ENCODE measurements at places on chromosomes 1 and 21. TPM values are rescaled to one million over a fixed set of nuclear protein-coding genes. Genes with fewer than 3 reads are reported as not detected.

Gene OR2T12
- not detected for total RNA-seq

Gene RO60
- 80.2 TPM for total RNA-seq

Gene HTR6
- not detected for total RNA-seq

DNA sequence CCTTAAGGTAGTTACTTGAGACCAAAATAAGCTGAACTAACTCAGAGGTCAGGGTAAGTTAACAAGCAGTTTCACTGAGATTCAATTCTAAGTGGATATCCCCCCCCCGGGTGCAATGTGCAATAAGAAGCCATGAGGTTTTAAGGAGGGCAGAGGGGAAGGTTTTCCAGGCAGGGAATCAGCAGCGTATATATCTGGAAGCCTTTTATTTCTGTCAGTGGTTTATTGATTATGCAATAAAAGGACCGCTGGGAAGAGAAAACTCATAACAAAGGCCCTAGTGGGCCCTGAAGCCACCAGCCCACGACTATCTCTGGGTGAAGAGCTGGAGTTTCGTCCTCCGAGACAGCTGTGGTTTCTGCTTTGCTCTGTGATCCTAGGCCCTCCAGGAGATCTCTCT lies 53.1 kb upstream of the CTPS1 start:
- DNase-seq = no peak

DNA sequence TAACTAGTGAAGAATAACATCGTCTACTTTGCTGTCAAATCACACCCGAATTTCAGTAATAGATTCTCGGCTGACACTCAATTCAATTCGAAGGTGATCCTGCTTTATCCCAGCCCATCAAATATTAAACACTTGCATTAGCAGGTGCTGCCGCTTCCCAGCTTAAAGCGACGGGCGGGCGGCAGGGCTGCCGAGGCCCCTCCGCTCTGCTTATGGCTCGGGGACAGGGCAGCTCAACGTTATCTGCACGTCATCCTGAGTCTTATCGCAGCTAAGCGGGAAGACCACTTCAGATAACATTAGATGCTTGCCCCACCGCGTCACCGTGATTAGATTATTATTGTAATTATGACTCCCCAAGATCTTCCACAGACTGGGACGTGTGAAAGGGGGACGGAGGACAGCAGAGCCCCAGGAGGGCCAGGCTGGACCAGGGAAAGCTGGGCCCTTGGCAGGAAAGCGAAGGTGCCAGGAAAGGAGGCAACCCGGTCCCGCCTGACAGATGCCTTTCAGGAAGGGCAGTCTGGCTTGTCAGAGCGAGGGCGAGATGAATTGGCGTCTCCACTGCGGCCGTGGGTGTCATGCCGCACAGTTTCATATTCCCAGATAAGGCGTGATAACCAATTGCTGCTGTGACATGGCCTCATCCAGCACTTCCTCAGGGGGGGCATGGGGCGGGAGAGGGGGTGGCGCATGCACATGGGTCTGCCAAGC lies 37.0 kb downstream of the DMAP1 start:
- DNase-seq = no peak

GRCh38 chr21:44929799-44930542 lies 9.3 kb upstream of the ITGB2 start:
- DNase-seq = no peak

GRCh38 chr1:95994643-95995042 lies 726.9 kb upstream of the PTBP2 start:
- no peak for DNase-seq

DNA sequence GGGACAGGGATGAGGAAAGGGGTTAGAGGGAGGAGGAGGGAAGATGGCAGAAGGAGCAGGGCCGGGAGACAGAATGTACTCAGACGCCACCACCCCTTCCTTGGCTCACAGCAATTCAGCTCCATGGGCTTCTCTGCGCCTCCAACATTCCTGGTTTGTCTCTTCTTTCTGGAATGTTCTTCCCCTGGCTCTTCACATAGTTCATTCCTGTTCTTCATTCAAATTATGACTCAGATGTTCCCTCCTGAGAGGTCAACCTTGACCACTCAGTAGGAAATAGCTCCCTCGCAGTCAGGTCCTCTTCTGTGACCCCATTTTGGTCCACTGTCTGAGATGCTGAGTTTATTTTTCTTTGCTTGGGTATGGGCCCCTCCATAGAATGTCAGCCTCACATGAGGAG lies 203.2 kb downstream of the C1orf94 start:
- DNase-seq = no peak

DNA sequence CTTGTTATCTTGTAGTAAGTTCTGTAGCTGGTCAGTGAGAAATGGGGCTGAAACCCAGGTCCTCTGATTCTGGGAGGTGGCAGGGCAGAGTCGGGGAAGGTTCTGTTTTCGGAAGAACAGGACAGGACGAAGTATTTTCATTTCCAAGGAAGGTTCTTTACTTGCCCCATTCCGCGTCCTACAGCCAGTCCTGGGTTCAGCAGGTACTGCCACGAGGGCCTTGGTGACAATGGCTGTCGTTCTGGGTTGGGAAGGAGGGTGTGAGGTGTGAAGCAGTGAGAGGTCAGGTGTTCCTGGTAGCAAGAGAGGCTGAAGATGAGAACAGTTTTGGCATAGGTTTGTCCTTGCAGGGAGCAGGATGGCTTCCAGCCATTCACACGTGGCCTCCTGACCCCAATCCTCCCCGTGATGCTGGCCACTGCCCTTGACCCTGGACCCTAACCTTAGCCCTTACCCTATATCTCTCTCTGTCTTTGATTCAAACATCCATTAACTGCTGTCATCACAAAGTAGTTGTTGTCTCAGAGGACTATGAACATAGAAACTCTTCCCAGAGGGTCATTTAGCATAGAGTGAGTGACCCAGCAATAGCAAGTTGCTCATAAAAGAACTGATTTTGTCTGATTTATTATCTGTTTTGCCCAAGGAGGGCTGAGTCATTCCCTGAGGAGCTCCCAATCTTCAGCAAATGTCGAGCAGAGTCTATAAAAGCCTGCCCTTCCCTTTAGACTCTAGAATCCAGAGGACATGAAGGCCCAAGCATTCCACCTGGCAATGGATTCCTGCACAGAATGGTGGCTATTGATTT lies 25.0 kb downstream of the VASH2 start:
- DNase-seq = no peak

DNA sequence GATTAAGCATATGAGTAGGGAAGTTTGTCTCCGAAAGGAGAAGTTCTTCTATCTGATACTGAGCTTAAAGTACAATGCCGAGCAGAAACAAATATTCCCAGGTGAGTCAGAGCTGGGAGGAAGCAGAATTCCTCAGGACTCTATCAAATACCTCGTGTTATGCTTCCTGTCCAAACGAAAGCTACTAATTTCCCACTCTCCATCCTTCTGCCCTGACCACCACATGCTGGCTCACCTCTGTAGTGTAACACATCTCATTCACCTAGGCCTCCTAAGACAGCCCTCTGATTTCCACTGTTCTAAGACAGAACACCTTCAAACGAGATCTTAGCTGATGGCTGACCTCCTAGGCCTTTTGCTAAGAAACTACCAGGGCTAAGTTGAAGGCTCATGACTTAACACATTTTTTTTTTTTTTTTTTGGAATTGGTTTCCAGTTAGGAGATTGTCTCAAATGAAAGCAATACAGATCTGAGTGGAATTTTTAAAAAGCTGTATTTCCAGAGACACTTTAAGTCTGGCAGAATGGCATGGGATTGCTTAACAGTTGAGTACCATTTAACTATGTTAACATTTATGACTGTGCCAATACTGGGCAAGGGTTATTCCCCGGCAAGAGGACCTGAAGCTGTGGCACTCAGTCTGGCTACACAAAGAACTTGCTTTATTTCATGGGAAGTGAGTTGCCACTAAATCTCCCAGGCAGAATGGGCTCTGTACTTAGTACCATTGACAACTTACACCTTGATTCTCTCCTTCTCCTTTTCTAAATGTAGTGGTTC lies 583.4 kb downstream of the DPYD start:
- DNase-seq = no peak

- DNase-seq = no peak
Measured at GRCh38 chr1:45403298-45403697, 63.1 kb upstream of the MUTYH start.

Gene NHLH2
- total RNA-seq = not detected

DNA sequence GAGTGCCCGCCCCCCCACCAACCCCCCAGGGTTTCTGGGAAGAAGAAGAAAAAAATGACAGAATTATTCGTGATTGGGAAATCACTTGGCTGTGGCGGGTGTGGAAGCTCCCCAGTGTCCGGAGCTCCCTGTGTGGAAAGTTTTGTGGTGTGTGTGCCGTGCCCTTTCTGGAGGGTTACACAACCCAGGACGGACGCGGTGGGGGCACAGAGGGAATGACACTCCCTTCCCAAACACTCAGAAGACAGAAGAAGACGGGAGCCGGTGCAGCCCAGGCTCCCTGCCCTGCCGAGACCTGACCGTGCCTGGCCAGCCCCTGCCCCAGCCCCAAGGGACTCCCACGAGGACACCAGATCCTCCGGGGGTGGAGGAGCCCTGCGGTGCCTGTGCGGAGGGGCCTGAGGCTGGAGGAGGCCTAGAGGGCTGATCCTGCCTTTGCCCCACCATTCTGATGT lies 33.0 kb upstream of the ADARB1 start:
- DNase-seq = no peak

Gene LCE3B
- total RNA-seq = not detected

Gene ZBTB8A
- total RNA-seq = 3.4 TPM

Gene NPR1
- total RNA-seq = 0.41 TPM

GRCh38 chr1:74652711-74653139 lies 20.9 kb downstream of the ERICH3 start:
- DNase-seq = peak; percentile 87

Gene NAV1
- total RNA-seq = 21.7 TPM

Gene FAM131C
- 2.4 TPM for total RNA-seq

DNA sequence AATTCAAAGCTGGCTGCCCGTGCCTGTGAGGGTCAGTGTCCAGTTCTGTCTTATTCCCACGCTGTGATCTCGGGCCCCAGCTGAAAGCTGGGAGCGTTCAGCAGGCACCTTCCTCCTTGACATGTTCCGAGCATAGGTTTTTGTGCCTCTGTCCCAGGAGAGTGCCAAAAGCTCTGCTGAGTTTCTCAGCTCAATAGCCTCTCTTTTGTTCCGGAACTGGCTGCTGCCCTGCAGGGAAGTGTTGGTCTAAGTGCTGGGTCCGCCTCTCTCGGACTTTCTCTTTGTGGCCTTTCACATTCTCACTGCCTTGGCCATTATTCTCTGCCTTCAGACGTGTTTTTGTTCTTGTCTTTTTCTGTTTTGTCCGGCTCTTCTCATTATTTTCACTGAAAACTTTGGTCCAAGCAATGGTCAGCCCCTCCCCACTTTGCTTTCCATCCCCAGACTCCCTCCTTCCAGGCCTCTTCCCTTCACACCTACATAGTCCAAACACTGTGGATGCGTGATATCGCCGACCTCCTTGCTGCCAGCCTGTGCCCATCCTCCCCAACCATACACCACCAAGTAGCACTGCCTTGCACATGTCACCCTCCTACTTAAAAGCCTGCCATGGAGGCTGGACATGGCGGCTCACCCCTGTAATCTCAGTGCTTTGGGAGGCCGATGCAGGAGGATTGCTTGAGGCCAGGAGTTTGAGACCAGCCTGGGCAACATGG lies 233.8 kb downstream of the RHOU start:
- no peak for DNase-seq

Measured in Caki2 (cell line).